Stimulated activated CD4-positive, alpha-beta T cell treated with anti-CD3 and anti-CD28 coated beads, Interleukin-1b, Interleukin-23, amount 100 ng/mL, for 1 hour (primary cell): ENCODE measurements at places on chromosomes 2 and 18.

- DNase-seq = no peak
These were observed 100.2 kb downstream of the TWIST2 start for GRCh38 chr2:238947920-238948710.

DNA sequence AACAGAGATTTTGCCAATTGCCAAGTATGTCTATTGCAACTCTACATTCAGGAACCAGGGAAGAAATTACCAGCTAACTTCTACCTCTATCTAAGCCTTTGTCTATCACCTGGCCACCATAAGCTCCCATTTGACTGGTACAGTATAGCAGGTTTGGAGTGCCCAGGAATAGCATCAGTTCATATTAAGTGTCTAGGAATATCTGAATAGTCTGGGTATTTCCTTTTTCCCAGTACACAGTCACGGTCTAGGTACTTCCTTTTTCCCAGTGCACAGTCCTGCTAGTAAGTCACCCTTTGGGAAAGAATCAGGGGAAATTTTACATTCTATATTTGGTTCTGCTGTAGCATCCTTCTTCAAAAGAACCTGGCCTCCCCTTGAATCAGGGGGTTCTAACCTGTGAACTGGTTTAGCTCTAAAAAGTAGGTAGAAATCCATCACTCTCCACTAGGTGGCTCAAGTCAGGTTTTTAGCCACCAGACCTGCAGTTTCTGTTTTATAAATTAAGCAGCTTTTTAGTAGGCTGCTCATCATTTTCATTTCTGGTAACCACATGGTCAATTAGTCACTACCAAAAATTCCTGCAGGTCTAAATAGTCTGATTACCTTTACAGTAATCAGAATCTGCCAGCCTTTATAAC is 49.3 kb upstream of the DNAJC10 start:
- DNase-seq = no peak

GRCh38 chr18:965921-966758 is 61.5 kb downstream of the ADCYAP1 start:
- no peak for DNase-seq

- no peak for DNase-seq
These were observed 401.5 kb downstream of the DPP10 start for GRCh38 chr2:114843963-114844362.

DNA sequence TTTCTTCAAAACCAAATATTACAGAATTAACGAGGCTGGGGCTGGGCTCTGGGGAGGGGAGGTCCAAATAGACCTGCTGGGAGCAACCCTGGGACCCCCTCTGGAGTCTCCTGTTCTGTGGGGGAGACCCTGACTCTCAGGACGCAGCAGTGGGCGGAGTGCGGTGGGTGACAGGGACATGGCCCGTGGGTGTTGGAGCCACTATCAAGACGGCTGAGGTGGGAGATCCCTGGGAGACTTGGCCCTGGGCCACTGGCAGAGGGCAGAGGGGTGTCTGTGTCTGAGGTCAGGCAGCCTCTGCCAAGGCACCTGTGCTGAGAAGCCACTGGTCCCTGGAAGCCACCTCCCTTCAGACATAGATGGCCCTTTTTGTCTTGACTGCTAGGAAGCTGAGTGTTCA is 79.5 kb upstream of the CTDP1 start:
- DNase-seq = no peak

GRCh38 chr2:30213326-30213725 is 18.0 kb upstream of the LBH start:
- DNase-seq = no peak

- no peak for DNase-seq
These were observed 89.5 kb downstream of the PTH2R start for GRCh38 chr2:208496129-208496528.

GRCh38 chr2:197516393-197516761 is 511 bp downstream of the MOB4 start:
- DNase-seq = no peak

GRCh38 chr2:114400890-114401289 is 41.6 kb upstream of the DPP10 start:
- no peak for DNase-seq

- DNase-seq = no peak
These were observed 27.0 kb downstream of the GAD1 start for GRCh38 chr2:170843656-170844055.

DNA sequence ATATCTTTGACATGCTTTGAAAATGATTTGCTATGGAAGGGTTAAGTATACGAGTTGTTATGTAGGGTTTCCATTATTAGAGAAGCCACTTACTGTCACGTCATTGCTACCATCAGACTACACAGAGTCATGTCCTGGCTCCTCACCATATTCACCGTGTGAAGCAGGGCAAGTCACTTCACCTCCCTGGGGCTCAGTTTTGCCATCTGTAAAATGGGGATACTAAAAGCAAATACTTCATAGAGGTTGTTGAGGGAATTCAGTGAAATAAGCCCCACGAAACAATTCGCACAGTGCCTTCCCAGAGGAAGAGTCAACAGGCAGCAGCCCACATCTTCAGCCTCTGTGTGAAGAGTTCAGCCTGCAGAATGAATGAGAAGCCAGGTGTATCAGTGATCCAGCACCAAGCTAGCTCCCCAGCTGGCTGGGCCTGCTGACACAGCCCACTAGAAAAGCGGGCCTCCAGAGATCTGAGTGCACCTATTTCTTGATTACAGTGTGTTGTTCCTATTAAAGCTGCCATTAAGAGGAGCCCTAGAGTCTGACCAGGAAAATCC is 3.4 kb downstream of the DIPK1C start:
- no peak for DNase-seq

DNA sequence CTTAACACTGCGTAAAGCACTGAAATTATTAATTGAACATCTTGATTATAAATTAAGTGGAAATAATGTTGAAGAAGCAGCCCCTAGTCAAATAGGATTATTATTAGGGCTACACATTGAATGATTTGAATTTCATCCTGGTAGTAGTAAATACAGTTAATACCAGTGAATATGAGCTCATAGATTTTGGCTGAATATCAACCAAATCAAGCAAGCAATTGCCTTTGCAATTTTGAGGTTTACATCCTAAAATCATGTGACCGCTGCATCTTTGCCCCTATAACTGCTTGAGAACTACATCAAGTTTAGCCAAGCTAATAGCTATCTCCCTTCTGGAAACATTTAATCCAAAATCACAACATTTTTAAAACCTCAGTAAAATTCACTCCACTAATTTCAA is 801.2 kb upstream of the PIK3C3 start:
- no peak for DNase-seq

DNA sequence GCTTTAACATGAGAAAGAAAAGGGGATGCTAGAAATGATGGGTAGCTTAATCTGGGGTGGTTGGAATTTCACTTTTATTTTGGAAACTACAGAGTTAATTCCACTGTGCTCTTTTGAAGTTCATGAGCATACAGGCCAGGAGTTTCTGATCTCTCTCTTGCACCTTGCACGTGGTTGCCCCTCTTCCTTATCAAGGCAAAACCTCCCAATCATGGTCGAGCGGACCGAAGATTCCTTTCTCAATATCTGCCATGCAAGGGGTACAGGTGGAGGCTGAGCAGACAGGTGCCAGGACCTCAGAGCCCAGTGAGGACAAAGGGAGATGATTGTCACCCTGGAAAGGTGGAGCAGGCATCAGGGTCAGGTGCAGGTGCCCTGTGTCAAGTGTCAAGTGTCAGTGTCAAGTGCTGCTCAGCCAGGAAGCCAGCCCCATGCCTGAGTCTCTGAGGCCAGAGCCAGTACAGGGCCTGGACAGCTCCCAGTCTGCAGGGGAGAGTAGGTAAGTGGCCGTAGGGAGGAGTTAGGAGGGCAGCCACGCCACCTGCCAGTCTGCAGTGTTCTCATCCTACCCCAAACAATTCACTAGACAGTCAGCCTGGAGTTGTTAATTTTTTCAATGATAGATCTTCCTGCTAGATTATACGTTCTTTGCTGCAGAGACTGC is 42.2 kb downstream of the LPIN1 start:
- DNase-seq = no peak

DNA sequence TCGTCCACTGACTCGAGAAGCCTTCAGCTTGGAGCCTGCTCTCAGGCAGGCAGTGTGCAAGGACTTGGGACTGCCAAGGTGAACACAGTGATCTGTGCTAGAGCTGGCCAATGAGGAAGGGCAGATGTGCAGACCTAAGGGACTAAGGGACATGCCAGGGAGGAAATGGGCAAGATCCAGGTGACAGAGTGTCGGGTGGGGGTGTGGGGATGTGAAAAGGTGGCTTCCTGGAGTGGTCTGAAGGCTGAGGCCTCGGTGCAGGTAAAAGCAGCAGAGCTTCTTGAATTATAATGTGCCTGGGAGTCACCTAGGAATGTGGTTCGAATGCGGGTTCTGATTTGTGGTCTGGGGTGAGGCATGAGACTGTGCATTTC is 42.0 kb downstream of the STEAP3 start:
- DNase-seq = no peak

DNA sequence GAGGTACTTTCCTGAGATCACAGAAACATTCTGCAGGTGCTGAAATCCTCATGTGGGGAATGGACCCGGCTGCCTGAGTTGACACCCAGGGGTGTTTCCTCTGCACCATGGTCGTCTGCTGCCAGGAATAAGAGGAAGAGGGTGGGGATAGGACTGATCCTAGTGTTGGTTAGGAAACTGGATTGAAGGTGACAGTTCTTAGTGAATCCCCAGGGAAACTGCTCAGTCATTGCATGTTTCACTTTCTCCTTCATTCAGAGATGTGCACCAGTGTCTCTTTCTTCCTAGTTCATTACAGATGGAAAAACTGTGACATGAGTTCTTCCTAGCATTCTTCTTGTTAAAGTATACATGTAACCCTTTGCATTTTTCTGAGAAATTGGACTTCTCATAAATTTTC is 294.3 kb downstream of the PTGR3 start:
- no peak for DNase-seq

DNA sequence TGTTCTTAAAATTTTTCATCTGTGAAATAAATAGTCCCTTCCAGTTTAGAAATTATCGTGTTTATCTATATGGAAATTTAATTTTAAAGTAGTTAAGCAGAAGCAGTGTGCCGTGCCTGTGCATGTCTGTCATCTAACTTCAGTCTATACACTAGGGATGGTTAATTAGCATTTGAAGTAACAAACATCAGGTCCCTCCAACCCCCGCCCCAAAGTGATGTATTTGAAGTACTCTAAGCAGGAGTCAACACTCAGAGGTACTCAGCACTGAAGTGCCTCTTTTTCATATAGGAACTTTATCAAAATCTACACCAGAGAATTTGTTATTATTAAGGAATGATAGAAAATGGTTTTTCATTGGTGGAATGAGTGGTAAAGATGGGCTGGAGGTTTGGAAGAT is 33.0 kb downstream of the LANCL1 start:
- no peak for DNase-seq

GRCh38 chr2:234788381-234788780 is 163.4 kb upstream of the SH3BP4 start:
- no peak for DNase-seq

DNA sequence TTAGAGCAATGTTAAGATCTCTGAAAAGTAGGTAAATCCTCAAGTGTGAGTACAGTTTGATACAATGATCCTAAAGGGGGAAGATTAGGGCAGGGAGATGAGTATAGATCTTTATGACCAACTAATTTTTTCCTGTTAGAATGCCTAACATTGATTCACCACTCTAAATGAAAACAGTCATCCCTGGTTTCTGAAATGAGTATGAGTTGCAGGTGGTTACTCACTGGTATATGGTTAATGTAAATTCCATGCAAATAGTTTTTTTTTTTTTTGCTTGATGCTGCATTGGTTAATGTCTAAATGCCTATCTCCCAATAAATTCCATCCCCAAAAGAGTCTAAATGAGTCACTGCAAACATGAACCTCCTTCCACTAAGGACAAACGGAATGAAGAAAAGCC is 55.0 kb upstream of the SERPINB2 start:
- no peak for DNase-seq

- no peak for DNase-seq
These were observed 69.2 kb downstream of the BOLA3 start for GRCh38 chr2:74078466-74078865.

- DNase-seq = no peak
These were observed 293.6 kb downstream of the STK39 start for GRCh38 chr2:167953776-167954175.

DNA sequence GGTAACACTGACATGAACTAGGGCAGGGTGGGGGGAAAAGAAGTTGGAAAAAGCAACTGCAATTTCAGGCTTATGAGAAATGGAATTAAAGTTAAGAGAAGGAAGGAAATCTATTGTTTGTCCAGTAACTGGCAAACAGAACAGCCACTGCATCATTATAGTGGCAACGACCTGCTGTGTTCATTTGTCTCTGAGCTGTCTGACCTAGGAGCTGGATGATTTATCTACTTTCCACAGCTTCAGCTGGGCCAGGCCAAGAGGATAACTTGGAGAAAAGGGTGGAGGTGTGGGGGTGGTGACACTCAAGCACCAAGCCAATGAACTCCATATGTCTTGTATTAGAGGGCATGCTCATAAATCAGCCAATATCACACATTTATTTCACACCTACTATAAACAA is 291.5 kb upstream of the KLHL29 start:
- no peak for DNase-seq

DNA sequence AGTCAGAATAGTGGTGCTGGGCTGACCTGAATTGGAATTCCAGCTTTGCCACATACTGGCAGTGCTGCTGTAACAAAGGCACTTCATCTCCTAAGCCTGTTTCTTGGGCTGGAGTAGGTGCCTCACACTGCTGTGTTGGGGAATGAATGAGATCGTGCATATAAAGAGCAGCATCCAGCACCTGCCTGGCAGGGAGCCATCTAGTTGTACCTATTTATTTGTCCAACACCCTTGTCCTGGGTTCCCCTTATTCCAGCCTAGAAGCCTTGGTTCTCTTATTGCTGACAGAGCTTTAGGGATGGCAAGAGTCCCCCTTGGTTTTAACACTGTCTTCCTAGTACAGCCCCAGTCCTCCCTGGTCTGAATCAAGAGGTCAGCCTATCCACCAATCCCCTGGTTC is 275.3 kb upstream of the RAB12 start:
- DNase-seq = no peak

DNA sequence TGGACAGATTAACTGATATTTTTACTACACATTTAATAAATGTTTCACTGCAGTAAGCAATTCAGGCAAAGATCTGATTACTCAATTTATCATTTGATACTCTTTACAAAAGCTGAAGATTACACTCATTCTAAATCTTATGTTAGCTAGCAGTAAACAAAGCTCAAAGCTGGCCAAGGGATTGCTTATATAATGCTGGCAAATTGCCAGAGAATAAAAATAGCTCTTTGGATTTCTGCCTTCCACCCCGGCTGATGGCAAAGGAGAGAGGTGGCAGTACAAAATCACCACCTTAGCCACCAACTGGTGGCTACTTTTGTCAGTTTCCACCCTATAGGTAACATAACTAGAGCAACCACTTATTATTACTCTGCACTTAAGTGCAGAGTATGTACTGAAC is 320.5 kb downstream of the FSIP2 start:
- DNase-seq = no peak

DNA sequence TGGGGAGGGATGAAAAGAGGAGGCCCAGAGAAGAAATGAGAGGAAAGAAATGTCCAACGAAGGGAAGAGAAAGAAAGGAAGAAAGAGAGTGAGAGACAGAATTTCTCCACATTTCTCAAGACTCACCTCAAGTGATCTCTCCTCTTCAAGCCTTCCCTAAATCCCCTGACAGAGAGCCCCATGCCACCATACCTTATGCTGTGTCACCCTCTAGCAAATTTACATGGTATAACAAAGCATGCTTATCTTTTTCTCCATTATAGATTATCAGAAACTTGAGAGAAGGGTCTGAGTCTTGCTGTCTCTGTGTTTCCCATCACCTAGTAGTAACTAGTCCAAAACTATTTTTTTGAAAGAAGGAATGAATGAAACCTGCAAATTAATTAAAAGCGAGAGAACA is 1208.4 kb downstream of the DPP10 start:
- DNase-seq = no peak

- DNase-seq = no peak
These were observed 589.9 kb downstream of the XIRP2 start for GRCh38 chr2:167478196-167478595.

GRCh38 chr2:106117882-106118684 is 76.0 kb downstream of the UXS1 start:
- DNase-seq = no peak
